Subcutaneous preadipocyte (primary cell): ENCODE measurements at places on chromosomes 2 and 18. TPM values are rescaled to one million over a fixed set of nuclear protein-coding genes. Genes with fewer than 3 reads are reported as not detected.

EVX2 gene
- not detected in 2 replicates for total RNA-seq

FRZB gene
- total RNA-seq: under 0.01 TPM in 1 of 2 replicates, not detected in the other

OTOS gene
- total RNA-seq: not detected in 2 replicates

NT5DC4 gene
- total RNA-seq: not detected in 2 replicates

IL36RN gene
- total RNA-seq: not detected in 2 replicates

SPC25 gene
- total RNA-seq: 5.1 and 5.7 TPM in 2 replicates

VWC2L gene
- not detected in 2 replicates for total RNA-seq

TMEM169 gene
- 0.37 TPM in 1 of 2 replicates, not detected in the other for total RNA-seq

ERBB4 gene
- total RNA-seq: under 0.01 TPM in 1 of 2 replicates, not detected in the other

TBC1D8 gene
- total RNA-seq: 73.9 and 106 TPM in 2 replicates

CDK5R2 gene
- not detected in 2 replicates for total RNA-seq

LDLRAD4 gene
- 0.39 and 0.73 TPM in 2 replicates for total RNA-seq
